ENCODE measurements at places on chromosomes 11 and 22.

GRCh38 chr11:104443387-104443786 is 279.4 kb upstream of the PDGFD start:
- DNase-seq, result peak; percentile 94

DNA sequence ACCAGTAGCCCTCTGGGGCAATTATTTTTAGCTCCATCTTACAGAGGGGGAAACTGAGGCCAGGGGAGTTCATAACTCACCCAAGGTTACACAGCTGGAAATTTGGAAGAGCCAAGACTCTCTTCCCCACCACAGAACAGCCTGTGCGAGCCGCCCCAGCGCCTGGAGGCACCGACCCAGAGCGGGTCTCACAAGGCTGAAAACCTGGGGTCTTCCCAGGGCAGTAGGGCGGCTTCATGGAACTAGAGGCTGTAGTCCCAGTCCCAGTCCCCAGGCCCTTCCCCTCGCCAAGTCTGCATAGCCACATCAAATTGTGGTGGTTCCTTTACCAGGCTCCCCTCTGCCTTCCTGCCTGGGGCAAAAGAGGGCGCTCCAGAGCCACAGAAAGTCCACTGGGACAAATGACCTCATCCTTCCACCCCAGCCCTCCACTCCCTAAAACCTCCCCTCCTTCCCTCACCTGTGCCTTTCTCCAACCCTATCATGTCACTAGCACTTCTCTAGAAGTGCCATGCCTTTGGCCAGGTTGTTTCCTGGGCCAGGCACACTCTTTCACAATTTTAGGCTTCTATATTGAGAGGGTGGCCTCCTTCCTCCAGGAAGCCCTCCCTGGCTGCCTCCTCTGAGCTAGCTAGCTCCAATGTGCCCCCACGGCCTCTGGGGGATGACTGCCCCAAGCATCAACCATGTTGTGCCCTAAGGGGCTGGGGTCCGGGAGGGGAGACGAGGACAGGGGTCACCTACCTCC is 15.2 kb upstream of the CDC42EP1 start:
- DNase-seq, result no peak

DNA sequence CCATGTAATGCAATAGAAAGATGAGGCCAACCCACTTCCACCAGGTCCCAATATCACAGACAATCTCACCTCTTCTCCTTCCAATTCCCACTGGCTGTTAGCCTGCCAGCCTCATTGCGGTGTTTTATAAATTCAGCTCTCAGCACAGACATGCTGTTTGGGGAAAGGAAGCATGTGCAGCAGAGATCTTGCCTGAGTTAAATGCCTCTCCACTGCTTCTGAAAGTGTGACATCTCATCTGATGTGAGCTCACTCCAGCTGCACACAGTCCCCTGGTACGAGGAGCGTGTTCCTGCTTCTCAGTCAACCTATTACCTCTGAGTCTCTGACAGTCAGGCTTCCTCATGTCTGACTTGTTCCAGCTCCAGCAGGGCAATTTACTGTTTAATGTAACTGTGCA is 122.7 kb upstream of the GUCY1A2 start:
- no peak for DNase-seq

DNA sequence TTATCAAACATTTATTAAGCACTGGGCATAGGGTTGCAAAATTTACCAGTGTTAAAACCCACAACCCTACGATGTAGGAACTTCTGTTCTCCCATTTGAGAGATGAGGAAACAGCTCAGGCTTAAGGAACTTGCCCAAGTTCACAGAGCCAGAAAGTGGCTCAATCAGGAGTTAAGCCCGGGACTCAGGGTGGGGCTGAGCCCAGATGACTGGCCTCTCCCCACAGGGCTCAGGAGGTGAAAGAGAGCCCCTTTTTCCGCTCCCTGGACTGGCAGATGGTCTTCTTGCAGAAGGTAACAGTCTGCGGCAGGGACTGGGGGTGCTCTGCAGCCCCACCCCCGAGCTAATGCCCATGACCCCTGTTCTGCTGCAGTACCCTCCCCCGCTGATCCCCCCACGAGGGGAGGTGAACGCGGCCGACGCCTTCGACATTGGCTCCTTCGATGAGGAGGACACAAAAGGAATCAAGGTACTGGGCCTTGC is 5.6 kb upstream of the ANKRD13D start:
- DNase-seq, result no peak

DNA sequence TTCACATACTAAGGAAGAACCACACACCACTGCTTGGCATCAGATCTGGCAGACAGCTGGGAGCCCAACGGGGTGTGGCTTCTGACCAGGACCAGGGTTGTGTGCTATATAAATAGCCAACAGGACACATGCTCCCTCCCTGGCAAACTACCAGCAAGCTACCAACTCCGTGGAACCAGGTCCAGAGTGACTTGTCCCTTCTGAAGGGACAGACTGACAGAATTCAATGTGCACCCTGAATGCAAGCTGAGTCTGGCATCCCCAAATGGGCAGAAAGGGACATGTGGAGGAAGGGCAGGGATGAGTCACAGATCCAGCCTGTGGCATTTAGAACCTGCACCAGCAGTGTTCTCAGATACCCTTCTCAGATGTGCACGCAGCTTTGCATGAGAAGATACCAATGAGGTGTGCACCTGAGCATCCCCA is 92.9 kb downstream of the MICAL3 start:
- peak; percentile 22 for DNase-seq

DNA sequence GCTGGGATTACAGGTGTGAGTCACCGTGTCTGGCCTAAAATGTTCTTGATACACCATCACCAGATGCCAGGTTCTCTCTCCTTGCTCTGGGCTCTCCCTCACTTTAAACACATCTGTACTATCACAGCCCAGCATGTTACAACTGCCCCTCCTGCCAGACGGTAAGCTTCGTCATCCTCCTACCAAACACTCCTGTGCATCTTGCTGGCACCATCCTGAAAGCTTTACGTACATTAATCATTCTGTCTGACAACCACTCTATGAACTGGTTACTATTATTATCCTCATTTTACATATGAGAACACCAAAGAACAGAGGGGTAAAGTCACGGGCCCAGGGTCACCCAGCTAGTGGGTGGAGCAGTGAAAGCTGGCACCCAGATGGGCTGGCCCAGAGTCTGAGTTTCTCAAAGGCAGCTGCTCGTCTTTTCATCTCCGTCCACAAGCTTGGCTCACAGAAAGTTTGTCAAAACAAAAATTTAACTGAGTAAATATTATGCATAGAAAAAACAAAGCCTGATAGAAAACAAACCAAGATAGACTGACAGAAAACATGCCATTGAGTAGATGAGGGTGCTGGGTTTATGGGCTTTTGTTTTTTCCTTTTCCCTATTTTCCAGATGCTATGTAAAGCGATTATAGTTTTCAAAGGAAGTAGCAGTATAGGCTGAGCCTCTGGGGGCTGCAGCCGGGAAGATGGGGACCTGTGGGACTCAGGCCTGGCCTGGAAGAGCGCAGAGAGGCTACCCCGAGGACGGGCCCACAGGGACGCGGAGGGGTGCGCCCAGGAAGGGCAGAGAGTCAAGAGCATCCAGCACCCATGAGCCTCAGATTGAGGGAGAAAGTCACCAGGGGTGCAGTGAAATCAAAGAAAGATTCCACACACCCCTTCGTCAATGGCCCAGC is 9.5 kb downstream of the PLA2G6 start:
- peak; percentile 55 for DNase-seq

DNA sequence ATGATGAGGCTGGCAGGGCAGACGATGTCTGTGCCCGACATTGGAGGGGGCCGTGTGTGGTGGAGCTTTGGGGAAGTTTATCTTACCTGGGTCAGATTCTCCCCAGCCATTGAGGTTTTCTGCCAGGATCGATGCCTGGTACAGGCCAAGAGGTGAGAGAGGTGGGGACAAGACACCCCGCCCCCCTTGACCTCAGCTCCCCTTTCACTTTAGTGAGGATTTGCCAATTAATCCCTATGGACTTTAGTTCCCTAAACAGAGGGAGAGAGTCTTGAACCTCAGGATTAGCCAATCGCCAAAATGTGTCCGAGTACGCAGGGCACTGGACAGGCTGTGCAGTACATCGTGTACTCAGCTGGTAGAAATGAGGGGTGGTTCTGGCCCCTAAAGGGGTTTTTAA is 541 bp downstream of the HORMAD2 start:
- no peak for DNase-seq

GRCh38 chr11:83543706-83544439 is 257.7 kb upstream of the CCDC90B start:
- DNase-seq, result no peak

GRCh38 chr22:50673231-50674129 is 857 bp downstream of the SHANK3 start:
- DNase-seq, result no peak

DNA sequence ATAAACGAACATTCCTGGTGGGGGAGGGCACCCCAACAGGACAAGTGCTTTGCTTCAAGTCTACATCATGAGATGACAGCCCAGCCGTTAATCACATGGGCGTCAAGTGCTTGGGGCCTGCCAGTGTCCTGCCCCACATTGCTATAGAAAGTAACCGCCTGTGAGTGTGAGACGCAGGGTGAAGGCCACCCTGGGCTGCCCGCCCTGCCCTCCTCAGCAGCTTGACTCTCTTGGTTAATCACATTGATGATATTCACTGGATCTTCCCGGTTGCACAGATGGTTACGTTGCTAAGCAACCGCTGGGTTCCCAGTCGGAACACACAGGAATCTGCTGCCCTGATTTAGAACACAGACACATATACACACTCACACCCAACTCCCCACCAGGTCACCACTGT is 79.3 kb downstream of the CTTN start:
- DNase-seq, result no peak

GRCh38 chr11:113896156-113896879 is 8.3 kb upstream of the HTR3B start:
- DNase-seq, result no peak

GRCh38 chr11:30481796-30482195 is 104.4 kb downstream of the MPPED2 start:
- DNase-seq, result no peak

DNA sequence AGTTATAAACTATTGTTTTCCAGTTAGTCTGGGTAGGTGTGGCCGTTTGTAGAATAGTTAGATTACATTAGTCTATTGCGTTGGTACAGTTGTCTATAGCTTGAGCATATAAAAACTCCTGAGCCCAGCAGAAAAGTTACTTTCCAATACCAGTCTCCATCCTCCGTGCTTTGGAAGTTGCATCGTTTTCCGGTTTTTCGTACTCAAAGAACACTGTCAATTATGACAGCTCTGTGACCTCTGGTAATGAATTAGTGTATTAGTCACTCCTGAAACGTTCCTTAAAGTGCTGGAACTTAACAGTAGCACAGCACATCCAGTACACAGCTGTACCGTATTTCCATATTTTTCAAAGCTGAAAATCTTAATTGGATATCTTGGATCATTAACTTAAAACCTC is 808 bp upstream of the MSANTD2 start:
- DNase-seq, result no peak

- peak; percentile 75 for DNase-seq
Measured at GRCh38 chr11:31763296-31763695, 47.8 kb downstream of the PAX6 start.

DNA sequence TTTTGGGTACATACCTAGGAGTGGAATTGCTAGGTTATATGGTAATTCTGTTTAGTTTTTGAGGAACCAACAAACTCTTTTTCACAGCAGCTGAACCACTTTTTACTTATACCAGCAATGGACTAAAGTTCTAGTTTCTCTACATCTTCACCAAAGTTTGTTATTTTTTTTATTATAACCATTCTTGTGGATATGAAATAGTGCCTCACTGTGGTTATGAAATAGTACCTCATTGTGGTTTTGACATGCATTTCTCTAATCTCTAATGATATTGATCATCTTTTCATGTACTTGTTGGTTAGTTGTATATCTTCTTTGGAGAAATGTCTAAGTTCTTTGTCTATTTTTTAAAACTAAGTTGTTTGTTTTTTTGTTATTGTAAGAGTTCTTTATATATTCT is 27.2 kb downstream of the STIM1 start:
- no peak for DNase-seq

GRCh38 chr11:26948881-26949280 is 45.0 kb upstream of the FIBIN start:
- DNase-seq, result no peak

GRCh38 chr22:49524362-49524761 is 303.3 kb downstream of the BRD1 start:
- no peak for DNase-seq

GRCh38 chr11:44535191-44535980 is 30.1 kb upstream of the CD82 start:
- DNase-seq, result no peak

DNA sequence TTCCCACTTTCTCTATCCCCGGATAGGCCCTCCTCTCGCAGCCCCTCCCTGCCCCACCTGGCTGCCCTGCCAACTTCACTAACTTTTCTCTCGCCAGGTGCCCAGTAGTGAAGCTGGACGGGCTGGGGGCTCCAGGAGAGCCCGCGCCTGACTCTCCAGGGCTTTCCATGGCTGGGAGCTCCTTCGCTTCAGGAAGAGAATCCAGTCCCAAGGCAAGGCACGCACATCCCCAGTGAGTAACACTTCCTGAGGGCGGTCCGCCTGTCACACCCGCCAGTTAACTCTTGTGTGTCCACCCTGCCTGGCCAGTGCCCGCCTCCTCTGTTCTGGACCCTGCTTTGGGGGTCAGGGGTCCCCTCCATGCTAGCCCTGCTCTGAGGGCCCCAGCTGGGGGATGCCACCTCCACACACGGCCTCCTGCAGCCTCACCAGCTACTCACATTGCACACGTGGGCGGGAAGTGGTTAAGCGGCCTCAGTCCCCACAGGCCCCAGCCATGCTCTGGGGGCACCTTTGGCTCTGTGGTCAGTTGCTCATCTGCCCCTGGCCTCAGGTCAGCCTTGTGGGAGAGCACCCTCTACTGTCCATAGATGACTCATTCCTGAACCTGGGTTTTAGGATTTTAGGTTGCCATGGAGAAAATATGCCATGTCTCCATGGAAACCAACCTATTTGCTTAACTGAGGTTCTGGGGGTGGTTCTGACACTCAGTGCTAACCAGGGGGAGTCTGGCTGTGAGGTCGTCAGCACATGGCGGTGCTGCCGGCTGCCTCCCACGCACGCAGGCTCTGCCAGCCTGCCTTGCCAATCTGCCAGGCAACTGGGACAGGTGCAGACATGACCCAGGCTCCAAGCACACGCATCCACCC is at the start of gene RIN1:
Gene RIN1, minus strand, starts transcription at position 201 of the 869 bp plus-strand sequence. Its CDS starts 32 bp downstream, at position 169.
- DNase-seq, result peak; percentile 81

GRCh38 chr11:130247319-130247718 is 67.4 kb downstream of the ZBTB44 start:
- DNase-seq, result no peak

GRCh38 chr11:128172046-128172878 is 415.1 kb downstream of the ETS1 start:
- DNase-seq, result peak; percentile 22

- no peak for DNase-seq
Measured at GRCh38 chr11:78187366-78188285, 800 bp downstream of the KCTD21 start.

GRCh38 chr11:26916805-26917204 is 77.1 kb upstream of the FIBIN start:
- no peak for DNase-seq

- DNase-seq, result no peak
Measured at GRCh38 chr11:131378931-131379330, 8.5 kb downstream of the NTM start.

Data from NCI-H446 treated with DMSO at 0.1 percent for 48 hours (cell line).